ENCODE measurements at places on chromosomes 5 and 9.
A peak's percentile ranks its signal among the peaks of the same experiment; 100 is the strongest.

DNA sequence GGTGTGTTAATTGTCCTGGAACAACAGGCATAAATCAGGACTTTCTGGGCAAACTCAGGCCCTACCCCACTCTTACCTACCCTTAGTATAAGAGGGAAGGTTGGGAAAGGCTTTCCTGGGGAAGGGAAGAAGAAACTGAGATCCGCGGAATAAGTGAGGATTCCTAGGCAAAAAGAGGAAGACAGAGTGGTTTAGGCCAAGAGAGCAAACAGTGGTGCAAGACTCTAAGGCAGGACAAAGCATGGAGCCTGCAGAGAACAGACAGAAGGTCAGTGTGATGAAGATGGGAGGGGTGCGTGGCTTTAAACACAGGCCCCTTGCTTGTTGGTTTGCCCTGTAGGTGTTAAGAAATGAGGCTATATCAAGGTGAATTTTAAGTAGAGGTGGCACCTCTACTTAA lies 69.4 kb downstream of the TMC1 start:
- no peak for DNase-seq

- DNase-seq: no peak
Observed at GRCh38 chr9:87497080-87497603, 525 bp upstream of the DAPK1 start.

- DNase-seq: peak; percentile 15
Observed at GRCh38 chr9:121075251-121076036, 689 bp downstream of the CNTRL start.

- no peak for DNase-seq
Observed at GRCh38 chr9:123926941-123927340, 3.0 kb downstream of the DENND1A start.

- peak; percentile 35 for DNase-seq
Observed at GRCh38 chr5:138900281-138900965, 25.3 kb upstream of the LRRTM2 start.

- peak; percentile 92 for DNase-seq
Observed at GRCh38 chr9:115213818-115214334, 95.9 kb upstream of the TNC start.

DNA sequence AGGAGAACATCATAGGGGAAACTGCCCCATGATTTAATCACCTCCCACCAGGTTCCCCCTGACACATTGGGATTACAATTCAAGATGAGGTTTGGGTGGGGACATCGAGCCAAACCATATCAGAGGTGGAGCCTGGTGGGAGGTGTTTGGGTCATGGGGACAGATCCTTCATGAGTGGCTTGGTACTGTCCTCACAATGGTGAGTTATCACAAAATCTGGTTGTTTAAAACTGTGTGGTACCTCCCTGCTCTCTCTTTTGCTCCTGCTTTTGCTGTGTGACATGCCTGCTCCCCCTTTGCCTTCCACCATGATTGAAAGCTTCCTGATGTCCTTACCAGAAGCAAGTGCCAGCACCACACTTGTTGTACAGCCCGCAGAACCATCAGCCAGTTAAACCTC lies 16.2 kb upstream of the ZFR start:
- DNase-seq: no peak

Measured in fibroblast of skin of scalp (primary cell).